Urothelium cell line (cell line): ENCODE measurements at places on chromosomes 3 and 15.
A peak's percentile ranks its signal among the peaks of the same experiment; 100 is the strongest.

DNA sequence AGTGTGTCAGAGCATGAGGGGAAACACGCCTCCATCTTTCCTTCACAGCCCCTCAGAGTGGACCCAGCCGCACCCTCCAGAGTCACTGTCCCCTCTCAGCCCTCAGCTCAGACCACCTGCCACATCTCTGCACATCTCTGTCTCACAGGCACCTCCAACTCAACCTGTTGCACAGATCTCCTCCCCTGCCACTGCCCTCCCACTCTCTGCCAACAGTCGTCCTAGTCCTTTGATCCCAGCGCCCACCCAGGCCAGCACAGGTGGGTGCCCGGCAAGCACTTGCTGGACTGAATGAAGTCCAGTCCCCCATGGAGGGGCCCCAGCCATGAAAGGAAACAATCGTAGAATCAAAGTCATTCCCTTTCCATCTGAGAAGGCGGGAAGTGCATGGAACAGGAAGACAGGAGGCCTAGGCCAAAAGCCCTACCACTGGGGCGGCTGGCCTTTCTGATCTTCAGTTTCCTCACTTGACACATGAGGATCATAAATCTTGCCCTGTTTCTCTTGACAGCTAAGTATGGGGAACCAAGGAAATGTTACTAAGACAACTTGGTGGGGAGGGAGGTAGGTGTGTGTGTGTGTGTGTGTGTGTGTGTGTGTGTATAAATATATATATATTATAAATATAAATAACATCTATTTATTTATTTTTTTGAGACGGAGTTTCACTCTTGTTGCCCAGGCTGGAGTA is 28.1 kb downstream of the HCN4 start:
- no peak for DNase-seq

DNA sequence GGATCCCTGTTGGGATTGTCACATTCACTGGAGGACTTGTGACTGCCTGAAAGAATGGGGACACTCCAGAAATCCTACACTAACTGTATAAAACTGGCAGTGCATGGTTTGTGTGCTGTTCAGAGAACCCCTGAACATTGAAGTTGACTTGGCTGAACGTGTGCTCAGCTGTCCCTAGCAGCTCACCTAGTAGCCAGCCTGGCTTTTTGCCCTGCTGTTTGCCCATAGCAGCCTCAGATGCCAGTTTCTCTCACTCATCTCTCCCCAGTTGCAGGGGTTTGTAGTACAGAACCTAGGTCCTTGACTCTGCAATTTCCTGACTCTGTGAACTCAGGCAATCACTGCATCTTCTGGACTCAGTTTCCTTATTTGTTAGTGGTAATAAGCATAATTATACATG is 63.0 kb downstream of the KCNAB1 start:
- no peak for DNase-seq

DNA sequence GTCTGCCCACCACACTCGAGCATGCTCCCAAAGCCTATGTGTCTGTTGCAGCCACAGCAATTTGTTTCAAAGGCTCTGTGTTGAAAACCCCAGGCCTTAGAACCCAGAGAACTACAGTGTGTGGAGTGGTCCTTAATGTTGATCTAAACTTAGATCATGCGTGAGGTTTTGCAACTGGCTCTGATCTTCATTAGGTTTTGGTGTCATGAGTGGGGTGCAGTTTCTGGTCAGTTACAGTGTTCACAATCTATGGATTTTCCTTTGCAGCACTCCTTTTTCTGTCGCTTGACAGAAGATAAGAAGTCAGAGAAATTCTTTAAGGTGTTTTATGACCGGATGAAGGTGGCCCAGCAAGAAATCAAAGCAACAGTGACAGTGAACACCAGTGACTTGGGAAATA is 213.0 kb upstream of the BHLHE40 start:
- no peak for DNase-seq

GRCh38 chr15:49035825-49036224 is 10.4 kb downstream of the SECISBP2L start:
- DNase-seq = no peak

- no peak for DNase-seq
Measured at GRCh38 chr3:54357301-54357700, 234.9 kb downstream of the CACNA2D3 start.

DNA sequence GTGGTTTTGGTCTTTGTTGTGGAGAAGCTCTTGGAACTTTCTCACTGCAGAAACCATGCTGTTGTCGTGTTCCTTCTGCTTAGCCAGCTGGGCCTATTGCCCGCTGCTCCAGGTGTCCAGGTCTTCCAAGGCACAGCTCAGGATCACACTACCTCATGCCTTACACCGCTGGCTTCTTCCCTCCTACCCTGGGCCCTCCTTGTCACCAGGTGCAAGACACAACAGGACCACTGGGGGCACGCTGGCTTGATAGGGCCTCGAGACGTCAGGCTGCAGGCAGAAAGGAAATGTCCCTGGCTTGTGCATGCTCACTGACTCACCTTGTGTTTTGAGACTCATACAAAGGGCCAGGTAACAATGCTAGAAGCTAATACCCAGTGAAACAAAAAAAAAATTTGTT is 32.3 kb downstream of the PAQR9 start:
- peak; percentile 40 for DNase-seq

DNA sequence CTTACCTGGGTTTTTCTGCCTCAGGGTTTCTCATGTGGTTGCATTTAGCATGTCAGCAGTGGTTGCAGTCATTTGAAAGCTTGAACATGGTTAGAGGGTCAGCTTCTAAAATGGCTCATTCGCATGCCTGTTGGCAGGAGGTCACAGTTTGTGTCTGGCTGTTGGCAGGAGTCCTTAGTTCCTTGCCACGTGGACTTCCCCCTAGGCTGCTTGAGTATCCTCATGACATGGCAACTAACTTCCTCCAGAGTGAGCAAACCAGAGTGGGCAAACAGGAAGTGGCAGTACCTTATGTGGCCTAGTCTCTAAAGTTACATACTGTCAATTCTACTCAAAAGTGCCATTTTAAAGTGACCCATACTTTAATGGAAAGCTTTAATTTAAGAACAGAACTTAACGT is 3.4 kb upstream of the UNC13C start:
- no peak for DNase-seq

- no peak for DNase-seq
Measured at GRCh38 chr3:138962854-138963560, 16.0 kb downstream of the FOXL2NB start.

GRCh38 chr15:66619152-66619903 is 53.5 kb upstream of the LCTL start:
- peak; percentile 91 for DNase-seq

GRCh38 chr3:129245141-129245540 is 4.3 kb upstream of the COPG1 start:
- DNase-seq = no peak

DNA sequence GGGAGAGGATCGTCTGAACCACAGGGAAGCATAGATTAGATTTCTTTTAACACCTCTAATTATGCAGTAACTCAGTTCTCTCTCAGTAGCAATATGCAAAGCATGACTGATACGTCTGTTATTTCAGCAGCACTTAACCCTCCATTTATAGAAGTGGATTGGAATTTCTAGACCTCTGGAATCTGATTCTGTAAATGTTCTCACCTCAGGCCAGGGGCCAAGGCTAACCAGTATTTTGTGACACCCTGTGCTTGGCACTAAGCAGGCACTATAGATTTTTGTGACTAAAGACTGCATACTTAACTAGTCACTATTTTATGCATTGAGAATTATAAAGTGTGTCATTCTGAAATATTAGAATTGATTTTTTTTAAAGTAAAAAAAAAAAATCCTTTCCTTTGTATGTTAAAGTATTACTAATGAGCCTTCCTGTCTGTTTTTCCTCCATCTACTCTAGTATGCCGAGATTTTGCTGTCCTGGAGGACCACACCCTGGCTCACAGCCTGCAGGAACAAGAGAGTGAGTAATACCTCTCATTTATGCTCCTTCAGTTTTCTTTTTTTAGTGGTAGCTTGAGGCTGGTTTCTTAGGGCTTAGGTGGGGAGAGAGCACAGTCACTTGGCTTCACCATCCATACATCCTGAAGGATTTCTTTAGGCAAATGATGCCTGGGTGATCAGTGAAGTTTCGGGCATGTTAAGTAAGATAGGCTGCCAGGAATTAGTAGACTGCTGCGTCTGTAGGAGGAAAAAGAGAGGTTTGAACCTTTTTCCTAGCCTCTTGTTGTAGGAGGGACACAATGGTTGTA is 26.5 kb upstream of the UTS2B start:
- DNase-seq = no peak

GRCh38 chr3:69205385-69205784 is 83.0 kb upstream of the LMOD3 start:
- no peak for DNase-seq

DNA sequence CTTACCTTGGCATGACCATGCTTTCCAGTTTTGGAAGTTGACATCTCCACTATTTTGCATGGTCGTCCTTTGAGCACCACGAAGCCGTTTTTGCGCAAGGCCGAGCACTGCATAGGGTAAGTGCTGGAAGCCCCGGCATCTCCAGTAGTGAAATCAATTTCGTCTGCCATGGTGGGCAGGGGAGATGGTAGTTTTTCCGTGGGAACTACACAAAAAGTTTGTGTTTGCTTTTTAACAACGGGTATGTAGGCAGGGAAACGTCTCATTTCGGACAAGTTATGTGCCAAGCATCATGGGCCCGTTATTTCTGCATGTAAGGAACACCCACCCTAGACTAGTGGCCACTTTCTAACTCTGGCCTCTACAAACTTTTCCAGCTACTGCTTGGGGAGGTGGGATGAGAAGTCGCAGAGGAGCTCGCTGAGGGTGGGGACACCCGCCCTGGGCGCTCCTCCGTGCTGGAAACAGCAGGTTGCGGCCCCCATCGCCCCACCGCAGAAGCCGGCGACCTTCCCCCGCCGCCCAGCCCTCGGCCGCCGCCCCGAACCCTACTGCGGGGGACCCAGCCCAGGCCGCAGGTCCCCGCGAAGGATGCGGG is 701 bp downstream of the EIF5A2 start:
- peak; percentile 26 for DNase-seq

DNA sequence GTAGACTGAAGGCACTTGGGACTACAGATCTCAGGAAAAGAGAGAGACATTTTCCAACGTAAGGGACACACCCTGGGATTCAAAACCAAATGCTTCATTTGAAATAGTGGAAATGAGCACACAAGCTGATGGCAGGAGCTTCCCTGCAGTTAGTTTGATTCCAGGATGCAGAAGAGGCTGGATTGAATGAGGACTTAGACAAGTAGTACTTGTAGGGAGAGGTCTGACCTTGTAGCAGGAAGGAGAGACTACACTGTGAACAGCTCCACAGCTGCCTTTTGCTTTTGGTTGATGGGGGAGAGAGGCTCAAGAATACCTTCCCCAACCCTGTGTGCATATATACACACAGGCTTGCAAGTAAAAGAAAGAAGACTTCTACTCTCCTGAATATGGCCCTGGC is 51.5 kb downstream of the PDE8A start:
- DNase-seq = no peak

DNA sequence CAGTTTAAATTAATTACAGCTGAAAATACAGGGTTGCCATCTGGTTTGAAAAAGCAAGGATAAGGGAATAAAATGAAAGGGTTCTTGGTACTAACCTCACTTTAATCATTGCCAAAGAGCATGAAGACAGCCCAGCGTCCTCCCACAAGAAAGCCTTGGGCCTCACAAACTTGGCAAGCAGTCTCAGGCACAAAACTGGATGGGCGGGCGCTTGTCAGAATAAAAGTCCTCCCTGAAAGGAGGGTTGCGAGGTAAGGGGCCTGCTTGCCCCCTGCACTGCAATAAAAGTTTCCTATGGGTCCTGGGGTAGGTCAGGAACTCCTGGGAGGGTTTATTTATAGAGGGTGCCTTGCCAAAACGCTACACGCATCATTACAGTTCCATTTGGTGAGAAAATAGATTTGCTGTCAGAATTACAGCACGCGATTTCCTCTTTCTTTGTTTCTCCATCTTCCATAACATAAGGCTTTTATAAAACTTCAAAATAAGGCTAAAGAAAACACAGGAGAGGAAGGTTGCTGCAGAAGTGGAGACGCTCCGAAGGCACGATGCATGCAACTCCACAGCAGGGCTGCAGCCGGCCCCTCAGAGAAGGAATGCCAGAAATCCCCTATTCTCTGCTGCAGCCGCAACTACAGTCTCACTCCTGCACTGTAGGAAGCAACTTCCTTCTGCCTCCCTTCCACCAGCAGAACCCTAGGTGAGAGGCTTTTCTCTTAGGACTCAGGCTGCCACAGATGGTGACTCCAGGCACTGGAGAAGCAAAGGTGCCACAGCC is 61.3 kb downstream of the VGLL4 start:
- DNase-seq = peak; percentile 68
